Coronary artery (tissue), 2 donors: ENCODE measurements at places on chromosomes 2 and 18.

GRCh38 chr2:159561786-159562185 lies 54.6 kb downstream of the BAZ2B start:
- no peak for DNase-seq

GRCh38 chr2:14930441-14930840 lies 297.9 kb downstream of the LRATD1 start:
- DNase-seq: no peak

DNA sequence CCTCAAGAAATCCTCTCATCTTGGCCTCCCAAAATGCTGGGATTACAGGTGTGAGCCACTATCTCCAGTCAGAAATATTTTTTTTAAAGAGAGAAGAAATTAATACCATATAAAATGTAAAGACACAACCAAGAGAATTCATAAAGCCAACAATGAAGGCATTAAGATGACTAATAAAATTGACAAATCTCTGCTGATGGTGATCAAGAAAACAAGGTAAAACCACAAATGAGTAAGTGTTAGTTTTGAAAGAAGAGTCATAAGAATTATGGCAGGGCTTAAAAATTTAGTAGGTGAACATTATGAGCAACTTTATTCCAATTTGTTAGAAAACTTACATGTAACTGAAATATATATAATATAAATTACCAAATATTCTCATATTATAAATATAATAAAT lies 752.8 kb upstream of the CELF4 start:
- DNase-seq: no peak

DNA sequence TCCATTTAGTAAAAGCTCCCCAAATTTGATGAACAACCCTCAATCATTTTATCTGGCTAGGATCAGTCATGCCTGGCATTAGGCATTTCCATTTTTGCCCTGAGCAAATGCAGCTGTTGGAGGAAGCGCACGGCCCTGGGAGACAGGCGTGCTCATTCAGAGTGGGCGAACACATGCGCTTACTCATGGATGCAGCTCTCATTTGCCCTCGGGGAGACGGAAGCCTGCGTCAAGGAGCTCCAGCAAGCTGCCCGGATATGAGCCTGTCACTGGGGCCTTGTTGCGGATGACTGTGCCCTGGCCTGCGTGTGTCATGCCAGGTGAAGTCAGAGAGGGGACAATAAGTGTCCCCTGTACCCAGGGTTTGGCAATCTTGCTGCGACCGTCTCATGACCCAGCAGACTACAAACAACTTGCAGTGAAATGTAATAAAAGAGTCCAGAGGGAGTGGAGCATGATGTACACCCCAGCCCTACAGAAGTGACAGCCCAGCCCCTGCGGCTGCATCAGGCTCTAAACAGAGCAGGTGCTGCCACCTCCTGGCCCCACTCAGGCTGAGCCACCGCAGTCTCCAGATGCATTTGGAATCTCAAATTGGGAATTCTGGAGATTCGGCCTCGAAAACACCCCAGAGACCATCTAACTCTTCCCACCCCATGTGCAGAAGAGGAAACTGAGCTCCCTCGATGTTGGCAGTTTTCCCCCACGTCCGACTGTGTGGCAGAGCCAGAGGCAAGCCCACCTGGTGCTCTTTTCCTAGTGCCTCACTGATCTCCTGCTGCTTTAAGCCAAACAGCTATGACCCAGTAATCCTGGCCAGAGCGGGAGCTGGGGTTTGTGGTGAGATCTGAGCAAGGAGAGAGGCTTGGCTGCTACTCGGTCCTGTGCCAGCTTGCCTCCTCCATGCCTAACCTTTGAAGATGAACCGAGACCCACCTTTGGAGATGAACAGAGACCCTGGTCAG lies 105.0 kb upstream of the ALK start:
- no peak for DNase-seq

- peak; percentile 50 for DNase-seq
Observed at GRCh38 chr2:240519396-240520129, 38.2 kb downstream of the ANKMY1 start.

- no peak for DNase-seq
Observed at GRCh38 chr2:53170466-53170865, 597.1 kb upstream of the CHAC2 start.

- DNase-seq: no peak
Observed at GRCh38 chr18:59063912-59064311, 75.8 kb upstream of the SEC11C start.

DNA sequence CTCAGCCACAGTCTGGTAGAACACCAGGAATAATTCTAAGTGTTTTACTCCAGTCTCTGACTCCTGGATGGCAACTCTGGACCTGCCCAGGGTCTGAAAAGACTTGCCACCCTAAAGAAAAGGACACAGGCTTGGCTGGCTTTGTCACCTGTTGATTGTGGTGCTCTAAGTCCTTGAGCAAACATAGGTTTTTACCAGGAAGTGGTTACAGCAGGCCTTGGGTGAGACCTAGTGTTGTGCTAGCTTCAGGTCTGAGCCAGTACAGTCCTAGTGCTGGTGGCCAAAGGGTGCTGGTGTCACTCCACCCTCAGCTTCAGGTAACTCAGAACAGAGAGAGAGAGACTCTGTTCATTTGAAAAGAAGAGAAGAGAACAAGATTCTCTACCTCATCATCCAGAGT lies 1239.4 kb upstream of the CRIM1 start:
- DNase-seq: no peak

GRCh38 chr2:43184339-43184895 lies 42.0 kb downstream of the ZFP36L2 start:
- no peak for DNase-seq

GRCh38 chr2:105538840-105539239 lies 140.0 kb upstream of the FHL2 start:
- no peak for DNase-seq

DNA sequence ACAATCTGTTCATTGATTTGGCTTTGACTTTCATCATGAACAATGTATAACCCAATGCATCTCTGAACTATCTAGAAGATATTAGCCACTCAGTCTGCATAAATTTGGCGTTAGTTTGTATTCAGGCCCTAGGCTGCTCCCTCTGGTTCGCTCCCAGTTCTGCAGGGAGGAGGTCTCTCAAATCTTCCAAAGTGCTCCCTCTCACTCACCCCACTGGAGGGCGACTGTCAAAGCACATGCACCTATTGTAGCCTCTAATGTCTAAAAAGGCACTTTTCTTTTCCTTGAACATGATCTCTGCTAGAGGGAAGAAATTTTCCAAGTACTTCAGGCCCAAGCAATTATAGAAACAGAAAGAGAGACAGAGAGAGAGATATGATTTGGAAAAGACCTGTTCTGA lies 291.5 kb downstream of the TDRD15 start:
- no peak for DNase-seq

GRCh38 chr18:55550471-55550870 lies 37.5 kb downstream of the TCF4 start:
- DNase-seq: no peak

- no peak for DNase-seq
Observed at GRCh38 chr18:51442012-51442411, 244.5 kb upstream of the MEX3C start.

DNA sequence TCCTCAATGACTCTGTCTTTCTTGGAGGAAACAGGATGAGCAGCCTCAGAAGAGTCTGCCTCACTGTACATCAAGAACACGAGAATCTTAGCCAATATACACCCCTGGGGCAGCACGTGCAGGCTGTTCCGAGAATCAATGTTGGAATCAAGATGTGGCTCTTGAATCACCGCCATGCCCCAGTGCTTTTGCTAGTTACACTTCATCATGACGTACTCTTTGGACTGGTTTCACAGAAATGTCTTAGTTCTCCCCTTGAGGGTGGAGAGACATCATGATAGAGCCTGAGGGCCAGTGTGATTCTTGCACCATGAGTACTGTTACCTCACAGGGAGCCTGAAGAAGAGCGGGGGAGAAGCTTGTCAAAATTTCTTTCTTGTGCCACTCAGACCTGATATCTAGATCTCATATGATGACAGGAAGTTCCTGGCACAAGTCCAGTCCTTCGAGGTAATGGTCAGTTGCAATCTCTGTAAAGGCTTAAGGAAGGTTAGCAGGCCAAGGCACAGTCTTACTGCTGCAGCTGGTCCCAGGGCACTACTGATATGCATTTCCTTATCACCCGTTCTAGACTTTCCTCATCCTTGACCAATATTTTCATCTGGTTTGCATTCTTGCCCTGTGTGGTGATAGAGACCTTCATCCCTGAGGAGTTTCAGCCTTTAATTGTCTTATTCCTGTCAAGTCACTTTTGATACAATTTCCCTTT lies 28.2 kb upstream of the STAT4 start:
- DNase-seq: peak; percentile 74

DNA sequence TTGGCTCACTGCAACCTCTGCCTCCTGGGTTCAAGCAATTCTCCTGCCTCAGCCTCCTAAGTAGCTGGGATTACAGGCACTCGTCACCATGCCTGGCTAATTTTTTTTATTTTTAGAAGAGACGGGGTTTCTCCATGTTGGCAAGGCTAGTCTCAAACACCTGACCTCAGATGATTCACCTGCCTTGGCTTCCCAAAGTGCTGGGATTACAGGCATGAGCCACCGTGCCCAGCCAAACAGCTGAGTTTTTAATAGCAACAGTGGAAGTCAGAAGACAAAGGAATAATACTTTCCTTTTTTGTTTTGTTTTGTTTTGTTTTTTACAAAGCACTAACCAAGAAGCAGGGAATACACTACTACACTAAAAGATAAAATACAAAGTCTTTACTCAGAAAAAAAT lies 16.9 kb downstream of the GPR75 start:
- no peak for DNase-seq

DNA sequence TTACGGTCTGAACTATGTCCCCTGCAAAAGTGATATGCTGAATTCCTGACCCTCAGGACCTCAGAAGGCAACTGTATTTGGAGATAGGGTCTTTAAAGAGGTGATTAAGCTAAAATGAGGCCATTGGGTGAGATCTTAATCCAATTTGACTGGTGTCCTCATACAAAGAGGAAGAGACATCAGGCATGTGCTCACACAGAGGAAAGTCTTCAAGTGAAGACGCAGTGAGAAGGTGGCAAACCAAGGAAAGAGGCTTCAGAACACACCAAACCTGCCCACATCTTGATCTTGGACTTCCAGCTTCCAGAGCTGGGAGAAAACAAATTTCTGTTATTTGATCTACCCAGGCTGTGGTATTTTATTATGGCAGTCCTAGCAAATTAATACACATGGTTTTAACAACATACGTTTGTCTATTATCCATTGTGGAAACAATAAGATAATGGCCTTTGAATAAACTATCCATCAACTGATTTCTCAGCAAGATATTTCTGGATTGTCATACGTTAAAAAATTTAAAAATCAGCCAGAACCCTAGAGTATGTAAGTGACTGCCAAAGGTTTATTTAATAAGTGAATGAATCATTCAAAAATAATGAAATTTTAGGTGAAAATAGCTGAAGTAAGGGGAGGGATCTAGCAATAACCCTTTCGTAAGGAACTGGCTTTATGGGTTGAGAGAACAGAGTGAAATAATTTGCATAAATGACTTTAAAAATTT lies 6.5 kb downstream of the WIPF1 start:
- no peak for DNase-seq

- DNase-seq: no peak
Observed at GRCh38 chr18:47881042-47881441, 49.4 kb downstream of the SMAD2 start.

DNA sequence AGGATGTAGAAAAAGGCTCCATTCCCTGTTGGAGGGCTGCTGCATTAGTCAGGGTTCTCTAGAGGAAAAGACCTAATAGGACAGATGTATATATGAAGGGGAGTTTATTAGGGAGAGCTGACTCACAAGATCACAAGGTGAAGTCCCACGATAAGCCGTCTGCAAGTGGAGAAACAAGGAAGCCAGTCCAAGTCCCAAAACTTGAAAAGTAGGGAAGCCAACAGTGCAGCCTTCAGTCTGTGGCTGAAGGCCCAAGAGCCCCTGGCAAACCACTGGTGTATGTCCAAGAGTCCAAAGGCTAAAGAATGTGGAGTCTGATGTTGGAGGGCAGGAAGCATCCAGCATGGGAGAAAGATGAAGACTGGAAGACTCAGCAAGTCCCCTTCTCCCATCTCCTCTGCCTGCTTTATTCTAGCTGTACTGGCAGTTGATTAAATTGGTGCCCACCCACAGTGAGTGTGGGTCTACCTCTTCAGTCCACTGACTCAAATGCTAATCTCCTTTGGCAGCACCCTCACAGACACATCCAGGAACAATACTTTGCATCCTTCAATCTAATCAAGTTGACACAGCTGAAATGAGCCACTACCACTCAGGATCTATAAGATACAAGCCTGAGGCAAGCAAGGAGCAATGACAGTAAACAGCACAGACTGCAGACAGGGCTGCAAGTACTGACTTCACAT lies 30.0 kb upstream of the ATG16L1 start:
- DNase-seq: no peak

GRCh38 chr2:19577723-19578122 lies 219.3 kb upstream of the OSR1 start:
- DNase-seq: no peak

- DNase-seq: no peak
Observed at GRCh38 chr2:73217826-73218225, 3.8 kb downstream of the SMYD5 start.

GRCh38 chr2:230793572-230794359 lies 71.0 kb upstream of the ITM2C start:
- DNase-seq: peak; percentile 83

GRCh38 chr2:224004105-224004695 lies 34.9 kb downstream of the SERPINE2 start:
- DNase-seq: no peak

DNA sequence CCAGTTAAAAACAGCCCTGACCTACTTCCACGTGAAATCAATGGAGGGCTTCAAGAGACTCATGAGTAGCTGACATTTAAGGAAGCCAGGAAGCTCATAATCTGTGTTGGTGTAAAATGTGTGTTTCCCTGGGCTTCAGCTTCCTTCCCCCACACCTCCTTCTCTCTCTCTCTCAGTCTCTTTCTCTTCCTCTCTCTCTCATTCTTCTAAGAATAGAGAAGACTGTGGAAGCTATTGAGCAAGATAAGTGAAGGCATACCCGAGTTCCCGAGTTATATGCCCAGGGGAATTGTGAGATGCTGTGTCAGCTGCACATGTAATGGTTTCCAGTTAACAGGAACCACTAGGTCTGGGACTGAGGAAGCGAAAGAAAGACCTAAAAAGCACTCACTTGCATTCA lies 199.4 kb downstream of the NYAP2 start:
- no peak for DNase-seq

DNA sequence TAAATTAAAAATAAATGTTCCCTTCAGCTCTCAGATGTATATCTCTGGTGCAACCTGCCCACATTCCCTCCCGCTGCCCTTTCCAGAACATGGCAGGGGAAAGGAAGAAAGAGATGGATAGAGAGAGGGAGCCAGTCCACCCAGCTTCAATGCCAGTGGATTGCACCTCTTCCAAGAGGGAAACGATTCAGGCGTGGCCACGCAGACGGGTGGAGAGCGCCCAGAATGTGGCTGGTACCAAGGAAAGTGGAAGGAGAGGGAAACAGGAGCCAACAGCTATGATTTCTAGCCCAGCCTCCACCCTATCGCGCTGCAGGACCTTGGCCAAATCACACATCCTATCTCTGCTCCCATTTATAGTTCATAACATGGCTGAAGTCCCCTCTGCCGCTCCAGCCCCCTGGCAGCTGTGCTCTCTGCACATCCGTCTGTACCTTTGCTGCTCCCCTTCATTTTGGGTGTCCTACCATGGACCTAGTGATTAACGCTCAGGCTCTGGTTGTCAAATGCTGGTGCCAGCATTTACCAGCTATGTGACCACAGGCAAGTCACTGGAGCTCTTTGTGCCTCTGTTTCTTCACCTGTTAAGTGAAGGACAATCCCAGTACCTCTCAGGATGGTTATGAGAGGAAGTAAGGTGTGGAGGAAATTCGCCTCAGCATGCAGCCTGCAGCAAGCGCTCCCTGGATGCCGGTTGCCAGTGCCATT lies 66.5 kb downstream of the SFXN5 start:
- peak; percentile 46 for DNase-seq

- peak; percentile 87 for DNase-seq
Observed at GRCh38 chr2:226800941-226801784, 1.5 kb upstream of the IRS1 start.
